NCI-H146 (cell line): ENCODE measurements at places on chromosomes 5 and 9.

- no peak for DNase-seq
Observed at GRCh38 chr5:60349891-60350415, 350.0 kb downstream of the DEPDC1B start.

DNA sequence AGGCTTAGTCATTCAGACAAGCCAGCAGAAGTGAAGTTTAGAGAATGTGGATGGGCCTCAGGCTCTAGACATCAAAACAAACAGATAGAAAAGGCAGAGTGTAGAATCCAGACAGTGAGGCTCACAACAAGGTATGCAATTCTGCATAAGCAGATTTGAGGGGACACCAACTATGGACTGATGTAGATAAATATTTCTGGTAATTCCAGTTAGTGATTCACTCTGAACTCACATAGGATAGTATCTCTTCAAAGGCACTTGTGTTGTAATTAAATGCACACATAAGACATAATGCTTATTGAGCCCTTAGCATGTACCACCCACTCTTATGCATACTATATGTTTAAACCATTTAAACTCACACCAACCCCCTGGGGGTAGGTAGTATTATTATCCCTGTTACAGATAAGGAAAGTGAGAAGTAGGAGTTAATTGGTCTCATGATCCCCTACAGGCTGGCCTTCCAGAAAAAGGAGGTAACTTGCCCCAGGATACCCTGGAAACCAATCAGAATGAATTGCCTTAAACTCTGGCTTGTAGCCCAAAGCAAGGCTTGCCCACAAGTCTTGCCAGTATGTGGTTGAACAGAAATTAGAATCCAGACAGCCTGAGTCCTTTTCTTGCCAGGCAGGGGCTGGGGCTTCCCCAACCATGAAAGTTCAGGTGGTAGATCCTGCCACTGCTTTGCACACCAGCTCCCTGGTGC is 39.5 kb upstream of the HSPB3 start:
- no peak for DNase-seq

DNA sequence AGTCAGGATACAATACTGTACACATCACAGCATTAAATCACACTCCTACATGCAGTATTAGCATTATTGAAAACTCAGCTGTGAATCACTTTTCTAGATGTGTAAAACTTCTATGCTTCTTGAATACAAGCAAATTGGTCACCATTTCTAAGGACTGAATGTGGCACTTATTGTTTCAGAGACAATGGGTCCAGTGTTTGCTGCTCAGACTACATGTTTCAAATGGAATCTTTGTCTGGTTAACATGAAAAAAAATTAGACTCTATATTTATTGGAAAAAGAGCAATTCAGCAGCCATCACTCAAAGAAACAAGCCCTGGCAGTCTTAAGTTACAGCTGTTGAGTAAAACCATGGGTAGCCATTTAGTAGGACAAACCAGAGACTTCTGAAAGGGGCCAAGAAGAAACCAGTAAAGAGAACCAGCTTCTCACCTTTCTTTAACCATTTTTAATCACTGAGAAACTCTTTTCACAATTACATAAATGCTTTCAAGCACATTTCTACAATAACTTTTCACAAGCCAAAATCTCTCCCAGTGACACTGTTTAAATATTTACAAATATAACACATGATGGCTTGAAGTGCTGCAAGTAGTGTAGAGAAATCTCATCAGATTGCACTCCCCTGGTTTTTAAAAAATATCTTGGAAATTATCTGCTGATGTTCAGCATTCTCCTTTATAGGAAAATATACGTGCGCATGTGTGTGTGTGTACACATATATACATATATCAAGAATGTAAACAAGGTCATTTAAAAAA is 35.2 kb downstream of the OR2K2 start:
- no peak for DNase-seq

GRCh38 chr5:141840280-141840812 is 37.9 kb downstream of the PCDH1 start:
- no peak for DNase-seq

DNA sequence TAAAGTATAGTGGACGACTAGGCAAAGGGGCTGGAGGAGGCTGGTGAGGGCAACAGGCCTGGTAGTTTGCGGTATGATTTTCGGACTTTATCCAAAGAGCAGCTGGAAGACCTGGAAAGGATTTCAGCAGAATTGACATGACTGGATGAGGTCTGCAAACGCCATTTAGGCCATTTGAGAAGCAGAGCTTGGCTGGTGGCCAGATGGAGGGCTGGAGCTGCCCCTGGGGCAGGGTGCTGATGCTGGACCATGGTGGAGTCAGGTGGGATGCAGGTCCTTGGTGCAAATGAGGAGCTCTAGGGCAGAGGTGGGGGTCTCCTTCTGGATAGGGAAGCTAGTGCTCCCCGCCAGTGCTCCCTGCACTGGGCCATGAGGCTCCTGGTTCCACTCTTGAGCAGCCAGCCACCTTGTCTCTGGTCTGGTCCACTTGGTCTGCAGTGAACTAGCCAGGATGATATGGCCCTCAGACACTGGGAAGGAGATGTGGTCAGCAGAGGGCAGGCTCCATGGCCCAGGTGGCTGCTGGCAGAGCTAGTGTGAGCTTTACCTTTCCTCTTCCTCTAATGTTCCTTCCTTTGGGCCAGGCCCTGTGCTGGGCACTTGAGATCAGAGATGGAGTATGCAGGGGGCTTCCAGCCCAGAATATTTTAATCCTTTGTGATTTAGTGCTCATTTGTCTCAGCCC is 31.4 kb downstream of the COL27A1 start:
- DNase-seq: no peak

- no peak for DNase-seq
Observed at GRCh38 chr5:14081791-14082190, 61.4 kb upstream of the TRIO start.
